ENCODE measurements at places on chromosomes 5 and 9.

GRCh38 chr5:140041492-140042392 lies 1.4 kb downstream of the NRG2 start:
- DNase-seq: no peak

GRCh38 chr9:18317896-18318295 lies 156.1 kb upstream of the ADAMTSL1 start:
- DNase-seq: no peak

DNA sequence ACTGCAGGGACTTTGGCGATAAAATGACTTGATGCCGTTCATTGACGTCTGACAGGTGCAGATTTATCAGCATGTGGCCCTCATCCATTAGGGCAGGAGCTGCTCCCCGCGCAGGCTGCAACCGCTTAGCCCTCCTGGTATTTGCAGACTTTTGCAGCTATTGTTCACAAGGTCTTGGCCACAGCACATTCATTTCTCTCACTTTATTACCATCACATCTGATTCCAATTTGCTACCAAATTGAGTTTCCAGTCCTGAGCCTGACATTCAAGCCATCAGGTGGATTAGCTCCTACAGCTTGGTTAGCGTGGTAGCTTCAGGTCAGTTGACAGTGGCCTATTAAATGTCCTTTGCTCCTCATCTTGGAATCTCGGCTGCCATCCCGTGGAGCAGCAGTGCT lies 299.2 kb downstream of the CD180 start:
- no peak for DNase-seq

DNA sequence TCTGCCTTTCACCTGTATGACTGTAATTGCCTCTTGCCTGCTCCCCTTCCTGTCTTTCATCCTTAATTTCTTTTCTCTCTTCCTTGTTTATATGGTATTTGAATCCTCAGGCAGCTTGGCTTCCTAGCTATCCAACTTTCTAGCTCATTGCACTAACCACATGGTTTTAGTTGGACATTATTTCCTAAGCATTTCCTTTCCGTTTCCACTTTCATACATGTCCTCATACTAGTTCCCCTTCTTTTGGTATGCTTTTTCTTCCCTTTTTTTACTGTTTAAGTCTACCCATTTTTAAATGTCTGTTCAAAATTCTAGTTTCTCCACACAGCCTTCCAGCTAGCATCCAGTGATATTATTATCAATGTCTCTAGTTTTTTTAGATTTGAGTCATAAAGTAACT lies 6.6 kb downstream of the CWC27 start:
- DNase-seq: no peak

GRCh38 chr5:163163858-163164257 lies 273.5 kb upstream of the CCNG1 start:
- no peak for DNase-seq

DNA sequence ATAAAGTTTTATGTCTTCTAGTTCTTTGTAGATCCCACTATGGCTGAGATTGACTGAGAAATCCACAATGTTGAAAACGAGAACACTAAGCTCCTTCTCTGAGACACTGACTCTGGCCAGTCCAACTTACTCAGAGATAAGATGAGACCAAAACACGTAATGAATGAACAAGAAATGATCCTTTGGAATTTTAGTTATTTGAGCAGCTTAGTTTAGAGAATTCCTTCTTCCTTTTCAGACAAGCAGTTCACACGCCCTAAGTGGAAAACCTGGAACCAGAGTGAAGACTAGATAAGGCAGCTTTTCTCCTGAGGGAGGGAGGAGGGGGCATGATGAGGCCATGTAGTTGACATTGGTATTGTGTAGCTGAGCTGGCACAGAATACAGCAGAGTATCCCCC lies 139.6 kb downstream of the GABRB2 start:
- no peak for DNase-seq

DNA sequence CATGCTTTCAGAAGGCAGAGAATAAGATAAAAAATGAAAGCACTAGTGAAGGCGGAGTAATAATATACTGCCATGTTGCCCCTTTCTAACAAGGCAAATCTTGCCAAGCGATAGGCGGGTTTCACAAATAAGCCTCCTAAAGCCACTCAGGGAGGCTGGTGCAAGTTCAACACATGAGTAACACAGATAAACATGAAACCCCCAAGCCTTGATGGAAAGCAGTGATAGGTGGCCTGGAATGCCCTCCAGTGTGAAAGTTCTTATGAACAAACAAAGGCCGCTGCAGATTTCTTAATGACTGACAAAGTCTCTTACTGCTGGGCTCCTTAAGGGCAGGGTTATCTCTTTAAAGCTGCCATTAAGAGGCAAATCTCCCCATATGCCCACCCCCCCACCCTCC lies 154.7 kb downstream of the ZDHHC21 start:
- no peak for DNase-seq

GRCh38 chr5:85000671-85001070 lies 616.0 kb upstream of the EDIL3 start:
- no peak for DNase-seq

DNA sequence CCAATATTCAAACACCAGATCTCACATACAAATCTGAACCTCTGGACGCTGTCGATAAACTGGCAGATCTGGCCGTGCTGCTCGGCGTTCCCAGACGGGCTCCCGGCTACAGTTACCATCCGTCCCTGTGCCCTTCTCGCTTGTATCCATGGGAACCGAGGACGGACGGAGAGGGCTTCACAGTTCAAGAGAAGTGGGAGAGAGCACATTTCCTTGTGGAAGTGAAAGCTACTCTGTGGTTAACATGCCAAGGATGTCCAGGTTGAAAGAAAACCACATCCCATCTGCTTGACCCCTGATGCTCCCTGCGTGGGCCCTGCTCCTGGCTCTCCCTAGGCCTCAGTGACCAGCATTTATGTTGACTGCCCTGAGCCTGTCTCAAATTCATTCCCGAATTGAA lies 6.3 kb upstream of the DBN1 start:
- no peak for DNase-seq

- no peak for DNase-seq
Measured at GRCh38 chr9:99753436-99753835, 68.2 kb upstream of the NR4A3 start.

DNA sequence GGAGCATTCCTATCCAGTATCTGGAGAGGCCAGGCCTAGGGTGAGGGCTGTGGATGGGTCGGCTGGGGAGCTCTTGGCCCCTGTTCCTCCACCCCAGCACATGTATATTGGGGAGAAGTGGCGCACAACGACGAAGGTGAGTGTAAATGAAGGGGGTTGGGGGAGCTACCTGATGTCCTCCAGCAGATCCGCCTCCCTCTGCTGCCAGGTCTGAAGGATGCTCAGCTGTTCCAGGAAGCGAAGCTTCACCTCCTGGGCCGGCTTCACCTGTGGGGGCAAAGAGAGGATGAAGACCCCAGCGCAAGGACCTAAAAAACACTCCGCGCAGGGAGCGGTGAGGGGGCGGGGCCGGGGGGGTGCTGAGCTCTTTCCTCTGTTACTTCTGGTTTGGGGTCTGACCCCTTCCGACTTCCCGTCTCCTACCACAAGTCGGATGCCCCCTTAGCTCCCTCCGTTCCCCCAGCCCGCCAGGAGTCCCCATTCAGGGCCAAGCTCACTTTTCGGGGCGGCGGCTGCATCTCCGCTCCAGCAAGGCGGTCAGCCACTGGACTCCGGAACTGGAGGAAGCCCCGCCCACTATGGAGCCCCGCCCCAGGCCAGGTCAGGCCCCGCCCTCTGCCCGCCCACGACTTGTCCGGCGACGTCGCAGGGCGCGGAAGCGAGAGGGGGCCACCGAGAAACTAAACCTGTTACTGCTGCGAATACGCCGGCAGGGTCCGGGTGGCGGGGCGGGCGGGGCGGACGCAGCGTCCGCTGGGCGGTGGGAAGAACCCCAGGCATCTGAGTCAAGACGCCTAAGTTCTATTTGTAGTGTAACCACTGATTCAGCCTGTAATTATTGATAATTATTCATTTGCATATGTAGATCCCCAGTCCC lies at the start of gene FCHSD1:
FCHSD1 (minus strand) TSS at position 568 of the 877 bp plus-strand sequence; CDS start at position 518, 50 bp downstream.
- peak; percentile 68 for DNase-seq

DNA sequence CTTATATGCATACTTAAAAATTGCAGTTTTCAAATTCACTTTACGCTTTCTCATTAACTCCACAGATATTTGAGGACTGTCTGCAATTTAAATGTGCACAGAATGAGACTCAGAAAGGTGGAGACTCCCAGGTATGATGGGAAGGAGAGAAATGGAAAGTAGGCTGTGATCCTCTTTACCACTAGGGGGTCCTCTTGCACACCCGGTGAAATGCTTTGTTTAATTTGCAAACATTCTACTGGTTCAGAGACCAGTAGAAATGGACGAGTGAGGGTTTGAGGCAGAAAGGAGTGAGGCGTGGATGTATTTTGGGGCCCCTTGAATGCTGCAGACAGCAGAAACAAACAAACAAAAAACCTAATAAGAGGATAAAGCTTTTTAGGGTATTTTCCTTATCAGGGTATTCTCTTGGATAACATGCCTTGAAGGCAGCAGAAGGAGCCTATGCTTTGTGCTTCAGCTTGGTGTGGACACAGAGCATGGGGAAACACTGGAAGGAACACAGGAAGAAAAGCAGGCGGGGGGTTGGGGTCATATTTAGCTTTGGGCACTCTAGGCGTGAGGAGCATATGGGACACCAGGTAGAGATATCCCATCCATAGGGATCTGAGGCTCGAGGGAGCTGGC lies 410.1 kb downstream of the DMRT2 start:
- DNase-seq: no peak

All from stimulated activated CD8-positive, alpha-beta memory T cell treated with anti-CD3 and anti-CD28 coated beads, Interleukin-7, amount 100 ng/mL, for 1 hour (primary cell).